ENCODE measurements at places on chromosomes 11 and 22. TPM values are rescaled to one million over a fixed set of nuclear protein-coding genes. Genes with fewer than 3 reads are reported as not detected.

HBG2 gene
- total RNA-seq: not detected

KCNQ1OT1 gene
- 2.8 TPM for total RNA-seq

OR5D16 gene
- total RNA-seq: not detected

APOA4 gene
- total RNA-seq: not detected

PATE4 gene
- not detected for total RNA-seq

GRAP2 gene
- total RNA-seq: not detected

CNGA4 gene
- under 0.01 TPM for total RNA-seq

DNAJB7 gene
- total RNA-seq: not detected

TMEM151A gene
- total RNA-seq: 0.11 TPM

AQP11 gene
- 9.1 TPM for total RNA-seq

UPK3A gene
- not detected for total RNA-seq

OR2AG2 gene
- 0.55 TPM for total RNA-seq

RPS19BP1 gene
- total RNA-seq: 51.1 TPM

ACTN3 gene
- total RNA-seq: under 0.01 TPM

FADS2 gene
- total RNA-seq: 476 TPM

OR4A16 gene
- not detected for total RNA-seq

PGA3 gene
- total RNA-seq: not detected

GLYATL2 gene
- 1.4 TPM for total RNA-seq

MMP27 gene
- not detected for total RNA-seq

CRACR2B gene
- 1.9 TPM for total RNA-seq

HOATZ gene
- under 0.01 TPM for total RNA-seq

NXPE2 gene
- under 0.01 TPM for total RNA-seq

OR5P2 gene
- total RNA-seq: not detected

SLC1A2 gene
- 6.2 TPM for total RNA-seq

PAX6 gene
- total RNA-seq: not detected

KDM4E gene
- not detected for total RNA-seq

Measured in uterine smooth muscle cell (primary cell).